ENCODE measurements at places on chromosomes 11 and 22.

- no peaks in the 10 kb centered on the region for H3K27me3 ChIP-seq
- H3K4me3 ChIP-seq, result peak overlapping the region; percentile 57
- peak overlapping the region; percentile 95 for H3K27ac ChIP-seq
- peak; percentile 74 for DNase-seq
- no peaks in the 10 kb centered on the region for H3K36me3 ChIP-seq
Measured at GRCh38 chr11:121236115-121237001, 56.2 kb upstream of the SC5D start.

GRCh38 chr22:17876306-17876831 is 102.1 kb upstream of the BID start:
- H3K27ac ChIP-seq, result no peak overlapping the region
- no peak overlapping the region for H3K4me3 ChIP-seq
- peaks cover 15% of the 10 kb centered on the region for H3K36me3 ChIP-seq
- no peaks in the 10 kb centered on the region for H3K27me3 ChIP-seq

DNA sequence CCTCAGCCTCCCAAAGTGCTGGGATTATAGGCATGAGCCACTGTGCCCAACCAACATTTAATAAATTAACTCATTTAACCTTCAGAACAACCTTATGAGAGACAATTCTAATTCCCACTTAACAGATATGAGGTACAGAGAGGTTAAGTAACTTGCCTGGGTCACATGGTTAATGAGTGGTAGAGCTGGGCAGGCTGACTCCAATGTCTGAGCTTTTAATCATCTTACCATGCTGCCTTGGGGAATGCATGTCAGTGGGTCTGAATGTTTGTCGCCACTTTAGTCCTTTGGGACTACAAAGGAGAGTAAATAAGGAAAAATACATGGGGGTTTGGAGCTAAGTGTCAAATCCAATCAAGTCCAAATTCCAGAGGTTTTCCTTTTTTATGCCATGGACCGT is 11.2 kb upstream of the PIK3C2A start:
- no peak for DNase-seq
- H3K27ac ChIP-seq, result no peak overlapping the region
- H3K36me3 ChIP-seq, result no peaks in the 10 kb centered on the region
- no peaks in the 10 kb centered on the region for H3K4me1 ChIP-seq
- H3K27me3 ChIP-seq, result no peaks in the 10 kb centered on the region

DNA sequence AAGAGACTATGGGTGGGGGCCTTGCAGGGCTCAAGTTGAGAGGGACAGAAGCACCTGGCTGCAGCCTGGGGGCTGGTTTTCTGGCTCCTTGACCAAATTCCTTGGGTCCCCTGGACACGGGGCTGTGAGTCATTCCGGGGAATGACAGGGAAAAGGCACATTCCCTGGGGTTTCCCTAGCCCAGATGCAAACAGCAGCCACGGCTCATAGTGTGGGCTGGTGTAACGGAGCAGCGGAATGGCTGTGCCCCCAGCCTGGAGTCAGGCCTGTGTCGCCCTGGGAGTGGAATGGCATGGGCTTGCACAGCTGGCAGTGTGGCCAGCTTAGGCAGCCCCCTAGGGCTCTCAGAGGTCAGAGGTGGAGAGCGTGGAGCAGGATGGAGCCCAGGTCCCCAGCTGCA is 77.6 kb upstream of the KCNQ1OT1 start:
- no peak for DNase-seq
- no peak overlapping the region for H3K27ac ChIP-seq
- peaks cover 4% of the 10 kb centered on the region for H3K4me1 ChIP-seq
- no peaks in the 10 kb centered on the region for H3K36me3 ChIP-seq
- H3K4me3 ChIP-seq, result no peak overlapping the region

DNA sequence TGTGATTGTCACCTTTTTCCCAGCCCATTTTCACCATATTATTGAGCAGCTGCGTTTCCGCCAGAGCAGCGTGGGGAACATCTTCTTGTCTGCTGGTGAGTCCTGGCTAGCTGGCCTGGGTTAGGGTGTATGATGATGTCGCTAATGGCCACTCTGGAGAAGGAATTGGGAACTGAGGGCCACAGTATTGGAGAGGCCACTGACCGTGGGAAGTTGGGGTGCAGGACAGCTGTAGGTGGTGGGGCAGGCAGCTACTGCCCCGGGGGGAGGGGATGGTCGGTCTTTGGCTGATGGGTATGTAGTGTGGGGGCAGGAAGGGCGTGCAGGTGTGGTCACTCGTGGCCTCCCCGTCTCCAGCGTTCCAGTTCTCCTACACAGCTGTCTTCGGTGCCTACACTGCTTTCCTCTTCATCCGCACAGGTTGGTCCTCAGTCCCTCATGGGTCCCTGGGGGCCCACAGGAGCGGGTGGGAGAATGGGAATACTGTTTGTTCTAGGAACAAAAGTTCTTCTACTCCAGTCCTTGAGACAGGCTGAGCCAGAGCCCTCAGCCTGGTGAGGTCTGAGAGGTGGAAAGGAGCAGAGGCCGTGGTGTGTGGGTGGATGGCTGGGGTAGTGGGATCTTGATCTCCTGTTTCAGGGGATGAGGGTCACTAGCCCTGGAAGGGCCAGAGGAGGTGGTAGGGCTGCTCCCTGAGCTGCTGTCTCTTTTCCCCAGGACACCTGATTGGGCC is 2.1 kb downstream of the RCE1 start:
- peaks cover 4% of the 10 kb centered on the region for H3K36me3 ChIP-seq
- H3K4me3 ChIP-seq, result no peak overlapping the region
- H3K4me1 ChIP-seq, result peaks cover 16% of the 10 kb centered on the region

GRCh38 chr22:30078320-30079311 is 1.6 kb upstream of the HORMAD2 start:
- peak overlapping the region; percentile 18 for H3K4me3 ChIP-seq
- peaks cover 19% of the 10 kb centered on the region for H3K4me1 ChIP-seq
- peak; percentile 74 for DNase-seq
- peak overlapping the region; percentile 56 for H3K27ac ChIP-seq
- H3K27me3 ChIP-seq, result no peaks in the 10 kb centered on the region
- no peaks in the 10 kb centered on the region for H3K36me3 ChIP-seq

GRCh38 chr11:56917708-56918400 is 70.9 kb upstream of the OR5AK2 start:
- DNase-seq, result no peak
- H3K4me3 ChIP-seq, result no peak overlapping the region
- no peaks in the 10 kb centered on the region for H3K27me3 ChIP-seq

GRCh38 chr22:35043252-35043933 is 22.6 kb upstream of the ISX start:
- H3K27me3 ChIP-seq, result no peaks in the 10 kb centered on the region
- H3K27ac ChIP-seq, result no peak overlapping the region
- H3K4me3 ChIP-seq, result no peak overlapping the region
- no peaks in the 10 kb centered on the region for H3K36me3 ChIP-seq
- H3K4me1 ChIP-seq, result peaks cover 21% of the 10 kb centered on the region
- no peak for DNase-seq

- H3K36me3 ChIP-seq, result no peaks in the 10 kb centered on the region
- no peak overlapping the region for H3K4me3 ChIP-seq
- no peaks in the 10 kb centered on the region for H3K27me3 ChIP-seq
- DNase-seq, result no peak
- H3K27ac ChIP-seq, result no peak overlapping the region
Measured at GRCh38 chr22:48957987-48958321, 869.7 kb downstream of the BRD1 start.

- no peaks in the 10 kb centered on the region for H3K27me3 ChIP-seq
- DNase-seq, result no peak
- H3K27ac ChIP-seq, result no peak overlapping the region
- no peak overlapping the region for H3K4me3 ChIP-seq
- no peaks in the 10 kb centered on the region for H3K4me1 ChIP-seq
Measured at GRCh38 chr11:44759743-44760476, 33.1 kb downstream of the TSPAN18 start.

Measured in GM12878 (cell line).